ENCODE measurements at places on chromosomes 2 and 18.

GRCh38 chr18:54387631-54388030, 29.9 kb downstream of the C18orf54 start:
- DNase-seq, result no peak

GRCh38 chr18:73381016-73381698, 513.4 kb upstream of the NETO1 start:
- DNase-seq, result no peak

GRCh38 chr2:126227250-126227649, 428.7 kb upstream of the GYPC start:
- DNase-seq, result no peak

- DNase-seq, result no peak
Observed at GRCh38 chr2:183666031-183666430, 541.8 kb downstream of the NUP35 start.

- no peak for DNase-seq
Observed at GRCh38 chr2:95383635-95384027, 18.9 kb upstream of the FAHD2A start.

DNA sequence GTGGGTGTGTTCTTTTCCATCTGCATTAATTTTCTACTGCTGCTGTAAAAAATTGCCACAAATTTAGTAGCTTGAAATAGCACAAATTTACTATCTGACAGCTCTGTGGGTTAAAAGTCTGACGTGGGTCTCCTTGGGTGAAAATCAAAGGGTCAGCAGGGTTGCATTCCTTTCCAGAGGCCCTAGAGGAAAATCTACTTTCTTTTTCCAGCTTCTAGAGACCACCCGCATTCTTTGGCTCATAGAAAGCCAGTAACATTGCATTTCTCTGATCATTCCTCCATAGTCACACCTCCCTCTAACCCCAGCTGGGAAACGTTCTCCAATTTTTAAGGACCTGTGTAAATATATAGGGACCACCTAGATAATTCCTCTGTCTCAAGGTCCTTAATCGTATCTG, 128.8 kb downstream of the ATL2 start:
- DNase-seq, result no peak

DNA sequence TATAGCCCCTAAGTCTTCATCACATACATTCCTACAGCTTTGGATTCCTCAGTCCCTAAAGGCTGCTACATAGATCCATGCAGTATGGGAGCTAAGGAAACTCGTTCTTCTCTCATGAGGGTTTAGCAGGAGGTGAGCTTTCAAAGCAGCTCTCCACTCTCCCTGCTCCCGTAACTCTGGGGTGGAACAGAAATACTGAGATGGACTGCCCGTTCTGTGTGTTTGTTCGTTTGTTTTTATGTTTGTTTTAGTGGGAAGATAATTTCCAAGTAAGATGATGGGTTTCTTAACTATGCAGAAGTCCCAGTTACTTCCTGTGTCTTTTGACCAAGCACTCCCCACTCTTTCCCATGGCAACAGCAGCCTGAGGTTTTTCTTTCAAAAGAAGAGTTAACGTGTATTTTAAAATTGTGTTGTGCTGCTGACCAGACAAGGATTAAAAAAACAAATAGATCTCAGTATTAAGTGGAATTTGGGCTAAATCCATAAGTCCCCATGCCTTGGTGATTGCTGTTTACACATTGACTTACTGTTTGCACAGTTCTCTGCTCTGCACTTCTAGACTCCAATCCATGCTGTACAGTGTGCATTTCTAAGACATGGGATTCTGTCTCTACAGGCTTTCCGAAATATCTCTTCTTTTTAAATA, 156.4 kb upstream of the SH3BP4 start:
- no peak for DNase-seq

GRCh38 chr2:159035790-159036411, 67.5 kb downstream of the TANC1 start:
- DNase-seq, result peak; percentile 48

GRCh38 chr18:31393286-31393685, 16.7 kb downstream of the DSG4 start:
- DNase-seq, result no peak

DNA sequence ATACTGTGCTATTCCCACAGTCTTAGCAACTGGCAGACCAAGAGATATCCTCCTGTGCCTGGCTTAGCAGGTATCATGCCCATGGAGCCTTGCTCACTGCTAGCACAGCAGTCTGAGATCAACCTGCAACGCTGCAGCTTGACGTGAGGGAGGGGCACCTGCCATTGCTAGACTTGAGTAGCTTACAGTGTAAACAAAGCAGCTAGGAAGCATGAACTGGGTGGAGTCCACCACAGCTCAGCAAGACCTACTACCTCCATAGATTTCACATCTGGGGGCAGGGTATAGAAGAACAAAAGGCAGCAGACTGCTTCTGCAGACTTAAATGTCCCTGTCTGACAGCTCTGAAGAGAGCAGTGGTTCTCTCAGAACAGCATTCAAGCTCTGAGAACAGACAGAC, 74.8 kb downstream of the AKAIN1 start:
- DNase-seq, result no peak

- DNase-seq, result no peak
Observed at GRCh38 chr2:29011418-29012060, 30.4 kb downstream of the TOGARAM2 start.

- DNase-seq, result no peak
Observed at GRCh38 chr18:56853961-56854360, 202.8 kb downstream of the WDR7 start.

DNA sequence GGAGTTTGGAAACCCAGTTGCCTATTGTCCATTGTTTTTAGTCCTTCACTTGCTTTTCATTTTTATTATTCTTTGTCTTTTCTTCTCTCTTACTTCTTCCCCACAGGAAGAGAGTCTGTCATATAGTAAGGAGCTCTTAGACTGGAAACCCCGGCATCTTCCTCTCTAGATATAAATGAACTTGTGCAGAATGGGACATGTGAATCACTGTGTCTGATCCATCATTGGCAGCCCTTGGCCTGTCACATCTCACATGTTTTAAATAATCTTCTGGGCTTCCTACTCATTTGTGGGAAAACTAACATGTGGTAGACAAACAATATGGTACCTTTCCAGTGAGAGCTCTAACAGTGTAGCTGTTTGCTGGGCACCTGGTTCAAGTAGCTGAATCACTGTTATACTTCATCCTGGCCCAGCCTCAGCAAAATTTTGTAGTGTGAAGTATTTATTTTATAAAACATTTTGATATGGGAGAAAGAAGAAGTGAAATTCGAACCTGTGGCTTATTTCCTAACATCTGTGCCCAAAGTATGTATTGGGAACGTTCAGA, 112.8 kb downstream of the PHLPP1 start:
- no peak for DNase-seq

- DNase-seq, result peak; percentile 23
Observed at GRCh38 chr2:17540093-17540812, at the start of gene VSNL1. TSS of gene VSNL1 (plus strand) at chr2:17540696. CDS start at chr2:17592075, 51,379 bp downstream.

DNA sequence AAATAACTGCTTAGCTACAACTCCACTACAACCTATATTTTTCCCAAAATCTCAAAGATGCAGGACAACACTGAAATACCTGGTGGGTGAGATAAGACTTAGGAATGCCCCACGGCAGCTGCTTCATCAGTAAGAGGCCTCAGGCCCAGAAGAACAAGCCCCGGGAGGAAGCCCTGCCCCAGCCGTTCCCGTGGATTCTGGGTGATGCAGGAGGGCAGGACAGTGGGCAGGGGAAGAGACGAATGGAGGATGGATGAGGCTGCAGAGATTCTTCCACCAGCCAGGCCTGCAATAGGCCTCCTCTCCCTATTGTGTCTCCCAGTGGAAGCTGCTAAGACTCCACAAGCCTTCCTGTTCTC, 197.9 kb upstream of the HDAC4 start:
- DNase-seq, result no peak

DNA sequence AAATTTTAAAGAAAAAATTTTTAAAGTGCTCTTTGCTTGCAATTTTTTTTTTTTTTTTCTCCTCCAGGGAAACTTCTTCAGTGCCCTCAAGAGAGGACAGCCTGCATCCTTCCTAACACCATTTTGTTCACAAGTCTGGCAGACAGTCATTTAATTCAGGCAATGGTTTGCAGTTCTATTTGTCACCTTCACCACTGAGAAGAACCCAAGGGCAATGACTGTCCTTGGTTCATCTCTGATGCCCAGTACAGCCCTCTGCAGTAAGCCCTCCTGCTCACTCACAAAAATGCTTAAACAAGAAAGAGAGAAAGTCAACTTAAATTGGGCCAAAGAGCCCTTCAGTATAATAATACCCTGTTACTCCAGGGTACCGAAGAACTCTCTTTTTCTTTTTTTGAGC, 52.4 kb downstream of the TGFA start:
- DNase-seq, result no peak

GRCh38 chr2:17620841-17621240, 80.3 kb downstream of the VSNL1 start:
- peak; percentile 78 for DNase-seq

DNA sequence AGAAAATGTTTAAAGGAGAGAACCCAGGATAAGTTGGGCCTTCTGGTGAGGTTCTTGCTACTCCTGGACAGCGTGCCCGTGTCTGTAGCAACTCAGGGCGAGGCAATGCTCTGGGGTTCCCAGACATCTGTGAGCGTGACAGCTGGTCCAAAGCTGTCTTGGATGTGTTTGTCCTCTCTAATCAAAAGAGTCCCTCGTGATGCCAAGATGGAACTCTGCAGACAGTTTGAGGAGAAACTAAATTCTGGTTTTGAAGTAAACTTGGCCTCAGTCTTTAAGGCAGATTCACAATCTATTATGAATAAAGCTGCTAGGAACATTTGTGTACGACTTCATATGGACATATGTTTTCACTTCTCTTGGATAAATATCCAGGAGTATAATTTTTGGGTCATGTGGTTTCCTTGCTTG, 47.3 kb downstream of the TMEM17 start:
- DNase-seq, result no peak

GRCh38 chr2:42249887-42250286, 80.7 kb downstream of the EML4 start:
- no peak for DNase-seq

- DNase-seq, result no peak
Observed at GRCh38 chr2:188751816-188752215, 222.4 kb upstream of the COL3A1 start.

- DNase-seq, result no peak
Observed at GRCh38 chr18:26711756-26712155, 153.8 kb downstream of the AQP4 start.

DNA sequence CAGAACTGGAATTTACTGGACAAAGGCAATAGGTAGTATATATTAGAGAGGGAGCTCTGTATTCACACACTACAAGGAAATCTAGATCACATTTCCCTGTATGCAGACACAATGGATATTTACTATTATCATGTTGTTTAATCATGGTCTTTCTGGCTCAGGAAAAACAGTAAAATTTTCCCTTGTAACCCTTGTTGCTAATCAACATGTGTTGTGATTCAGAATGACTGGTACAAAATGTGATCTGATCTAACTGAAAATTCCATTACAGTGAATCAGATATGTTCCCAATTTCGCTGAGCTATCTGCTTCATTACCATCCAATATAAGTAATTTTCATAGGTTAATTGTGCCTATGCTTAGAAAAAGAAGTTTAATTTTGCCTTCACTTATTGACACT, 1109.7 kb downstream of the LRP1B start:
- DNase-seq, result peak; percentile 55

DNA sequence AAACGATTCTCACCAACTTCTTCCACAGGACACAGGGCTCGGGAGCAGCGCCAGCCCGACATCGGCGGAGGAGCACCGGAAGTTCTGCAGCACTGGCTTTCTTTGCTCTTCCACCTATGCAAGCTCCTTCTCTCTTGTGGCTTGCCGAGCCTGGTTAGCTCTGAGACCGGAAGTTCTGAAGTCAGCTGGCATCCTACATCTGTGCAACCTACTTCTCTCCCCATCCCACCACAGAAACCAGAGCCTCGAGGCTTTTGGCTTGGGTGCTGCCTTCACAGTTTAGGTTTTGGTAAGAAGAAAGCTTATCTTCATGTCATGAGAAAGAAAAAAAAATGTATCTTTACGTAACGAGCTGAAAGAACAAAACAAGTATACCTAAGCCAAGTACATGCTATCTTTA, 111.7 kb downstream of the ANKRD44 start:
- DNase-seq, result no peak

- no peak for DNase-seq
Observed at GRCh38 chr18:79627750-79628294, 51.8 kb upstream of the CTDP1 start.

GRCh38 chr2:159921752-159922404, 123.9 kb upstream of the CD302 start:
- DNase-seq, result no peak

All from RWPE1 (cell line).